Dermis microvascular lymphatic vessel endothelial cell (primary cell): ENCODE measurements at places on chromosomes 7 and 10.

- DNase-seq = no peak
Observed at GRCh38 chr10:26555719-26556368, 117.7 kb downstream of the APBB1IP start.

- DNase-seq = no peak
Observed at GRCh38 chr7:107877731-107878382, 13.1 kb upstream of the DLD start.

DNA sequence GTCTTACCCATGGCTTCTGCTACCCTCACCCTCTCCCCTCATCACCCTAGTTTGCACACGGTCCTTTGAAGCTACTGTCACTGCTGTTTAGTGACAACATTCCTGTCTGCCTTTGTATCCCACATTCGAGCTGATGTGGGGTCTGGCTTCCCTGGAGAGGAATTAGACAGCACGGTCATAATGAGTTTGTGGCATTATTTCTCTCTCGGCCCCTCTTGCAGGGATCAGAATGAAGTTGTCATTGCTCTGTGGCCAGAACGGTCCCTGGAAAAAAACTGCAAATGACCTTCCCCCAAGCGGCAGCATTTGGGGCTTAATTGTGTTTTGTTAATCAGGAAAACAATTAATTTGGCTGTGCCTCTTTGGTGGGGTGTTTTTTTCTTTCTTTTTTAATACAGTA, 317.2 kb upstream of the PODXL start:
- DNase-seq = no peak

DNA sequence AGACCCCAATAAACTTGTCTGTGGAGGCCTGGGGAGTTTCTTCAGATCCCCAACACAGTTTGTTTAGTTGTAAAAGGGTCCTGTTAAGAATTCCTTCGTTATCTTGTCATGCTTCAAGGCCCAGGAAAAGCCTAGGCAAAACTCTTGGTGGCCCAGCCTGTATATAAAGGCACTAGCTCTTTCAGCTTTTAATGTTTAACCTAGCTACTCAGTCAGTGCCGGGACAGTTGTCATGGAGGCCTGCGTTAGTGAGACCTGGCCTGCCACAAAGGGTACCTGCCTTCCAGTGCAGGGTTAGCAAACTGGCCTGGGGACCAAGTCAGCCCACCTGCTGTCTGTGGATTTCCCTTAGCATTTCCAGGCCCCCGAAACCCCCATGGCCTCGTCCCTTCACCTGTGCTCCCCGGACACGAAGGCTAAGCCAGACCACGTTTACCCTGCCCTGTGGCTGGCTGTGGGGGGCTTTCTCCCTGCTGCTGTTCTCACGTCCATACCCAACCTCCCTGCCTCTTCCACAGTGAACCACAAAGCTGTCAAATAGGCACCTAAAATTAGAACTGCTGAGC, 96.9 kb upstream of the PPP2R2D start:
- DNase-seq = no peak

- DNase-seq = no peak
Observed at GRCh38 chr7:30915751-30916150, 4.1 kb downstream of the AQP1 start.

- DNase-seq = no peak
Observed at GRCh38 chr7:87833130-87833529, 43.0 kb downstream of the SLC25A40 start.

GRCh38 chr10:81108516-81109199, 571.0 kb downstream of the SH2D4B start:
- DNase-seq = no peak

- peak; percentile 68 for DNase-seq
Observed at GRCh38 chr10:118557946-118558345, 37.5 kb downstream of the PRLHR start.

- DNase-seq = no peak
Observed at GRCh38 chr10:63464402-63465292, 1.1 kb downstream of the JMJD1C start.

DNA sequence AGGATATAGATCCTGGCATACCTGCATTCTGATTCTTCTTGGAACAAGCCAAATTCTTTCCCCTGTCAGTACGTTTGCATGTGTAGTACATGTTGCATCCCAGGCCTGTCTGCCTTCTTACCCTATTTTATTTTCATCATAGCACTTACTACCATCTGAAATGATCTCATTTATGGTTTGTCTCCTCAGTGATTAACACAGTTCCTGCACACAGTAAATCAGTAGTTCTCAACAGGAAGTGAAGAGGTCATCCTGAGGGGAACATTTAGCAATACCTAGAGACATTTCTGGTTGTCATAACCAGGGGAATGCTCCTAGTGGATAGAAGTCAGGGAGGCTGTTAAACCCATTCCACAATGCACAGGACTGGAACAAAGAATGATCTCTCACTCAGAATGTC, 38.2 kb upstream of the SLC26A4 start:
- peak; percentile 80 for DNase-seq

DNA sequence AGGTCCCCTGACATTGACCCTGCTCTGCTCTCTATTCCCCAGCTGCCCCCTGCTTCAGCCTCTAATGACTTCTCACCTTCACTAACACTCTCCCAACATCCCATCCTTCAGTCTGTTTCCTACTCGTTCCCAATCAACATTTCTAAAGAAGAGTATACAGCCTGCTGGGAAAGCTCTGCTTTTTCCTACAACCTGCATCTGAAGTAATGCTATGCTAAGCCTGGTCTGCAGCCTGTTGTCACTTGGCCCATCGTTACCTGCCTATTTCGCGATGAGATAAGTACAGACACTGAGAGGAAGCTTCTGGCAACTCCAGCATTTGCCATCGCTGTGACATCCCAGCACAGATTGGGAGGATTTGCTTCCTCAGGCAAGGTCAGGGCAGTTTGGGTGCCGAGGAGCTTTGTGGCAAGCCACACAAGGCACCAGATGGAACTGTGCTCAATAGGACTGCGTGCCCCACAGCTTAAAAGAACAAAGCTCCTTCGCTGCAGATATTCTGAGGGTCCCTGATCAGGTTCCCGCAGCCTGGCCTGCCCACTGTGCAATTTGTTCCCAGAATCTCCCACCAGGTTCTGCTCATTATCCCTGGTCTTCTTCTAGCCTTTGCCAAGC, 51.4 kb downstream of the PKD1L1 start:
- no peak for DNase-seq

GRCh38 chr7:68733219-68734153, 864.8 kb upstream of the AUTS2 start:
- no peak for DNase-seq

- no peak for DNase-seq
Observed at GRCh38 chr7:81779706-81780105, 9.9 kb upstream of the HGF start.

GRCh38 chr7:136637813-136638212, 230.6 kb upstream of the CHRM2 start:
- no peak for DNase-seq
